Kidney (tissue), 22 donors: ENCODE measurements at places on chromosomes 13 and 19. TPM values are rescaled to one million over a fixed set of nuclear protein-coding genes. Genes with fewer than 3 reads are reported as not detected.

GRCh38 chr19:15869109-15869555, 28.7 kb downstream of the CYP4F2 start:
- no peaks in the 10 kb centered on the region for H3K4me1 ChIP-seq
- DNase-seq, result no peak
- no peaks in the 10 kb centered on the region for H3K36me3 ChIP-seq
- H3K27me3 ChIP-seq, result no peaks in the 10 kb centered on the region
- no peak overlapping the region for H3K27ac ChIP-seq

DNA sequence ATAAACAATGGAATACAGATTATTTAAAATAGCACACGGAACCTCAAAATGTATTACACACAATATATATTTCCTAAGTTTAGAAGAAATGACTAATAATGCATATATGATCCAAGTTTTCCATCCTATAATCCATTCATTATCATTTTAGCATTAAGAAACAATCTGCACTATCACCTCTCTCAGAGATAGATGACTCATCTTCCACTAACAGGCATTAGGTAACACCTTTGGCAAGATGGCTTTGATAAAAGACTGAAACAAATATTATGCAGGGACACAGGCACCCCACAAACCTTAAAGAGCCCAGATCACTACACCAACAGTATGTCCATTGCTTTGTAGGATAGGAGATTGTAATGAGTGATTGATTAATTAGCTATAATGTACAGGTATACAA, 4.1 kb downstream of the ENOX1 start:
- H3K27ac ChIP-seq, result no peak overlapping the region
- no peaks in the 10 kb centered on the region for H3K4me1 ChIP-seq
- no peak for DNase-seq
- H3K36me3 ChIP-seq, result no peaks in the 10 kb centered on the region
- H3K27me3 ChIP-seq, result no peaks in the 10 kb centered on the region
- no peak overlapping the region for H3K4me3 ChIP-seq

DNA sequence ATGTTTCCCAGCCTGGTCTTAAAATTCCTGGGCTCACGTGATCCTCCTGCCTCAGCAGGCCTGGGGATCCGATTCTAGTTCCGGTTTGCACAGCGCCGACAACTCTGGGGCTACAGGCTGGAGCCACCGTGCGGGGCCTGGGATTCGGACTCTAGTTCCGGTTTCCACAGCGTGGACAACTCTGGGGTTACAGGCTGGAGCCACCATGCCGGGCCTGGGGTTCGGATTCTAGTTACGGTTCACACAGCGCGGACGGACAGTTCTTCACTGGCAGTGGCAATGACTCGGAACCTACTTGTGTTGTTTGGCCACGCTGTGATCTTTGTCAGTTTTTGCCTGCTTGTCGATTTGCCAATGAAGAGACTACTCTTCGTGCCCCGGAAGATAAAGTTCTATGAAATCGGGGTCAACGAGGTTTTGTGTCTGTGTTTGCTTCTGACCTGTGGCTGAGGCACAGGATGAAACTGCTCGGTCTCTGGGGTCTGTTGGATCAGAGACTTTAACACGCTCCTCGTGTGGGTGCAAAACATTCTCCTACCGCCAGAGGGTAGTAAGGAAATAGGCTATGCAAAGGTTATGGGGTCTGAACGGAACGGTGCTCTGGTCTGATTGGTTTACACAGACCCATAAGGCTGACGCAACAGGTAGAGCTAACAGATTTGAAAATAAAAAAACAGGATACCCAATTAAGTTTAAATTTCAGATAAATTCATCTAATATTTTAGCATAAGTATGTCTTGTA, 12.1 kb upstream of the ZSCAN1 start:
- H3K4me3 ChIP-seq, result no peak overlapping the region
- H3K4me1 ChIP-seq, result no peaks in the 10 kb centered on the region
- peak; percentile 90 for DNase-seq
- H3K36me3 ChIP-seq, result no peaks in the 10 kb centered on the region
- H3K27ac ChIP-seq, result no peak overlapping the region

DNA sequence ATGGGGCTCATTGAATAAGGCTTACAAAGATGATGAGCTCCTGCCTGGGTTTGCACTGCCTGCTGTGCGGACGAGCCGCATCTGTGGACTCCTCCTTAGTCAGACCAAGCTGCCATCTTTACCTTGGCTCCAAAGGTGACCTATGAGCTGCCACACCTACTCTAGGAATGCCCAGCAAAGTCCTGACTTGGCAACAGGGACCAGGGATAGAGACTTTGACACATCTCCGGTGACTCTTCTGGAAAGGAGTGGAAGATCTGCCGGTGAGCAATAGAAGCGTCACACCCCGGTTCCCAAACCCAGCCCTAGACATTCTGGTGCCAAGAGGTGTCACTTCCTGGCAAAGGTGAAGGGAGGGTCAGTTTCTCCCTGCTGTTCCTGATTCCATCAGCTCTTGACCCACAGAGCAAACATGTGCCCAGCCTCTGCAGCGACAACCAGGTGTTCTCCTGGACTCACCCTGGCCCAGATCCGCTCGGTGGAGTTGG, 50.2 kb upstream of the GTF3A start:
- no peaks in the 10 kb centered on the region for H3K36me3 ChIP-seq
- H3K4me1 ChIP-seq, result no peaks in the 10 kb centered on the region
- no peak overlapping the region for H3K27ac ChIP-seq
- no peaks in the 10 kb centered on the region for H3K27me3 ChIP-seq
- no peak for DNase-seq

The ZNF57 gene
- 6.1 TPM for total RNA-seq

DNA sequence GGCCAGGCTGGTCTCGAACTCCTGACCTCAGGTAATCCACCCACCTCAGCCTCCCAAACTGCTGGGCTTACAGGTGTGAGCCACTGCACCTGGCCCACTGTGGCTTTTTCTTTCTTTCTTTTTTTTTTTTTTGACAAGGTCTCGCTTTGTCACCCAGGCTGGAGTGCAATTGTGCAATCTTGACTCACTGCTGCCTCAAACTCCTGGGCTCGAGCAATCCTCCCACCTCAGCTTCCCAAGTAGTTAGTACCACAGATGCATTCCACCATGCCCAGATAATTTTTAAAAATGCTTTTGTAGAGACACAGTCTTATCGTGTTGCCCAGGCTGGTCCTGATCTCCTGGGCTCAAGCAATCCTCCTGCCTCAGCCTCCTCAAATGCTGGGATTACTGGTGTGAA, 12.1 kb upstream of the FCGBP start:
- peaks cover 14% of the 10 kb centered on the region for H3K4me1 ChIP-seq
- no peak overlapping the region for H3K27ac ChIP-seq
- no peaks in the 10 kb centered on the region for H3K36me3 ChIP-seq
- no peak overlapping the region for H3K4me3 ChIP-seq

The ZNF224 gene
- 34.0 TPM for total RNA-seq

The ZNF729 gene
- not detected for total RNA-seq

DNA sequence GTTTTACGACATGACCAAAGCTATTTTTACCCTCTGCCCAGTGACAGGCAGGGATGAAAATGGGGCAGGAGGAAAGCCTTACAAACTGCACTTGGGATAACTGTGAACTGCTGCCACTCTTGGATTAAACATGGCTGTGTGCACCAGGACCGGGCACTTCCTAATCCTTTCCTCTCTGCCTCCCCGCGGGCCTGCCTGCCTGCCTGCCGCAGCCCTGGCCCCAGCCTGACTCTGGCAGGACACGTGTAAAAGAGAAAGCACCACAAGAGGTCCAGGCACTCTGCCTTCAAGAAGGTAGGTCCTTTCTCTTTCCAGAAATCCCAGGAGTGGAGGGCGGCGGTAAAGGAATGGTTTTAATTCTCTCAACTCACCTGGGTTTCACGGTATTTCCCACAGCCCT, 4.8 kb downstream of the TSHZ3 start:
- H3K27me3 ChIP-seq, result peaks cover 10% of the 10 kb centered on the region
- H3K4me3 ChIP-seq, result no peak overlapping the region
- no peaks in the 10 kb centered on the region for H3K4me1 ChIP-seq
- DNase-seq, result no peak

GRCh38 chr19:58380662-58381459, at the start of gene ZNF837:
ZNF837 (minus strand) TSS chr19:58381030; CDS start chr19:58369332, 11,698 bp downstream.
- no peaks in the 10 kb centered on the region for H3K36me3 ChIP-seq
- H3K4me1 ChIP-seq, result no peaks in the 10 kb centered on the region
- no peaks in the 10 kb centered on the region for H3K27me3 ChIP-seq

DNA sequence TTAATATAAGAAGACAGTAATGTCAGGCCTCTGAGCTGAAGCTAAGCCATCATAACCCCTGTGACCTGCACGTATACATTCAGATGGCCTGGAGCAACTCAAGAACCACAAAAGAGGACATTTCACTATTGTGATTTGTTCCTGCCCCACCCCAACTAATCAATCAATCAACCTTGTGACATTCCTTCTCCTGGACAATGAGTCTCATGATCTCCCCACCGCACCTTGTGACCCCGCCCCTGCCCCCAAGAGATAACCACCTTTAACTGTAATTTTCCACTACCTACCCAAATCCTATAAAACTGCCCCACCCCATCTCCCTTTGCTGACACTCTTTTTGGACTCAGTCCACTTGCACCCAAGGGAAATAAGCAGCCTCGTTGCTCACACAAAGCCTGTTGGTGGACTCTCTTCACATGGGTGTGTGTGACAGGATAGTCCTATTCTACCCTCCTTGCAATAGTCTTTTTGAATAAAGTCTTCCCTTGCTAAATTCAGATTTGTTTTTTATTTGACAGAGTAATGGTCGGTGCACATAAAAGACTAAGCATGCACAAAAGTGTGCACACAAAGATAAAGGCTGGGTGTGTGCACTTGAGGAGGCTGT, 14.0 kb downstream of the CD70 start:
- DNase-seq, result no peak
- no peaks in the 10 kb centered on the region for H3K27me3 ChIP-seq
- no peaks in the 10 kb centered on the region for H3K4me1 ChIP-seq
- H3K36me3 ChIP-seq, result no peaks in the 10 kb centered on the region
- no peak overlapping the region for H3K4me3 ChIP-seq

- H3K36me3 ChIP-seq, result no peaks in the 10 kb centered on the region
- DNase-seq, result no peak
- no peak overlapping the region for H3K4me3 ChIP-seq
- no peak overlapping the region for H3K27ac ChIP-seq
- H3K4me1 ChIP-seq, result peaks cover 3% of the 10 kb centered on the region
- H3K27me3 ChIP-seq, result no peaks in the 10 kb centered on the region
These were observed 2.6 kb downstream of the HMG20B start for GRCh38 chr19:3575260-3575741.

The ZNF578 gene
- 3.7 TPM for total RNA-seq

The YJU2 gene
- 22.5 TPM for total RNA-seq

DNA sequence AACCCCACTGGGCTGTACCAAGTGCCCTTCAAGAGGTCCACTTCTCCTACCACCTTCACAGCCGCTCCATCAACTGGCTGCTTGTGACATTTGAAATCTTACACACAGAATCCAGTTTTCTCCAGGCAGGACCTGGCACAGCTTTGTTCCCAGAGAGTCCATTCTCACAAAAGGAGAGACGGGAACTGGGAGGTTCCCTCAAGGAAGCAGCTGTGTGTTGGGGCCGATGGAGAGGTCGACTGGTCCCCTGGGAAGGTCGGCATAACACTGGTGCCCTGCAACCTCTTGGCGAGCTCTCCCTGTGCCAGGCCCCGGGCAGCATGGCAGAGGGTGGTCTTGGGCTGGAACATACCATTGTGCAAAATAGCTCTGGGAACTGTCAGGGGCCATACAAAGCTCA, 21.5 kb downstream of the ELL start:
- H3K27me3 ChIP-seq, result no peaks in the 10 kb centered on the region
- no peaks in the 10 kb centered on the region for H3K36me3 ChIP-seq
- peak overlapping the region; percentile 61 for H3K27ac ChIP-seq
- no peak for DNase-seq
- H3K4me1 ChIP-seq, result peaks cover 83% of the 10 kb centered on the region
- no peak overlapping the region for H3K4me3 ChIP-seq

The KIR3DL2 gene
- total RNA-seq, result 0.13 TPM

The TNFRSF19 gene
- 14.7 TPM for total RNA-seq

- no peak for DNase-seq
- no peak overlapping the region for H3K4me3 ChIP-seq
- H3K27me3 ChIP-seq, result no peaks in the 10 kb centered on the region
- H3K4me1 ChIP-seq, result no peaks in the 10 kb centered on the region
These were observed 72.9 kb upstream of the UQCRFS1 start for GRCh38 chr19:29285878-29286277.

- peaks cover 2% of the 10 kb centered on the region for H3K27me3 ChIP-seq
- no peaks in the 10 kb centered on the region for H3K4me1 ChIP-seq
- H3K4me3 ChIP-seq, result no peak overlapping the region
- no peak for DNase-seq
These were observed 7.0 kb downstream of the COL5A3 start for GRCh38 chr19:10003271-10003670.

- DNase-seq, result no peak
- no peak overlapping the region for H3K4me3 ChIP-seq
- H3K4me1 ChIP-seq, result no peaks in the 10 kb centered on the region
- no peaks in the 10 kb centered on the region for H3K36me3 ChIP-seq
- no peaks in the 10 kb centered on the region for H3K27me3 ChIP-seq
- H3K27ac ChIP-seq, result no peak overlapping the region
These were observed 21.2 kb upstream of the DOCK9 start for GRCh38 chr13:98998831-98999638.

The PLPP2 gene
- 28.7 TPM for total RNA-seq

DNA sequence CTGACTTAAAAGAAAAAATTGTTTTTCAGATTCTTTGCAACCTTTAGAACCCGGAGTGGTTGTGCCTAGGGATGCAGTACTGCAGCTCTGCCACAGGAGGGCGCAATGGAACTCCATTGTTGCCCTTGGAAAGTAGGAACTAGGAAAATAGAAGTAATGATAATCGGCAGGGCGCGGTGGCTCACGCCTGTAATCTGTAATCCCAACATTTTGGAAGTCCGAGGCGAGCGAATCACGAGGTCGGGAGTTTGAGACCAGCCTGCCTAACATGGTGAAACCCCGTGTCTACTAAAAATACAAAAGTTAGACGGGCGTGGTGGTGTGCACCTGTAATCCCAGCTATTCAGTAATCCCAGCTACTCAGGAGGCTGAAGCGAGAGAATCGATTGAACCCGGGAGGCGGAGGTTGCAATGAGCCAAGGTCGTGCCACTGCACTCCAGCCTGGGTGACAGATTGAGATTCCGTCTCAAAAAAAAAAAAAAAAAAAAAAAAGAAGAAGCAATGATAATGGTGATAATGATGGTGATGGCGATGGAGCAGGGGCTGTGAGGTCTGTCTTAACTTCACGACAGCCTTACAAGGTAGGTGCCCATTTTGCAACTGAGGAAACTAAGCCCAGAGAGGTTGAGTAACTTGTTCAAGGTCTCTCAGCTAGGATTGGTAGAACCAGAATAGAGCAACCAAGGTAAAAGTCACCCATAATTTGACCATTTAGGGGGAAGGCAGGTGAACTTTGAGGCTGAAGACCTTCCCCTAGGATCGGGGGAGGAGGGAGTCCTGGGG, 5.5 kb upstream of the ADAMTS10 start:
- no peaks in the 10 kb centered on the region for H3K36me3 ChIP-seq
- no peaks in the 10 kb centered on the region for H3K27me3 ChIP-seq
- no peaks in the 10 kb centered on the region for H3K4me1 ChIP-seq
- DNase-seq, result no peak
- H3K27ac ChIP-seq, result no peak overlapping the region

- peaks cover 8% of the 10 kb centered on the region for H3K4me1 ChIP-seq
- no peaks in the 10 kb centered on the region for H3K27me3 ChIP-seq
- no peak for DNase-seq
- no peak overlapping the region for H3K4me3 ChIP-seq
These were observed 545 bp downstream of the LIPE start for GRCh38 chr19:42426643-42427042.

- H3K4me1 ChIP-seq, result peaks cover 2% of the 10 kb centered on the region
- no peaks in the 10 kb centered on the region for H3K36me3 ChIP-seq
- no peak overlapping the region for H3K4me3 ChIP-seq
- no peak for DNase-seq
- no peaks in the 10 kb centered on the region for H3K27me3 ChIP-seq
- no peak overlapping the region for H3K27ac ChIP-seq
These were observed 16.2 kb upstream of the DOCK9 start for GRCh38 chr13:98994080-98994479.

GRCh38 chr13:93981426-93981977, 498.0 kb downstream of the DCT start:
- H3K36me3 ChIP-seq, result no peaks in the 10 kb centered on the region
- no peak overlapping the region for H3K4me3 ChIP-seq
- no peaks in the 10 kb centered on the region for H3K4me1 ChIP-seq
- no peak for DNase-seq
- no peak overlapping the region for H3K27ac ChIP-seq
